ENCODE measurements at places on chromosomes 3 and 15. TPM values are rescaled to one million over a fixed set of nuclear protein-coding genes. Genes with fewer than 3 reads are reported as not detected.

Gene CCR9
- total RNA-seq, result 0.27 TPM

Gene CA12
- total RNA-seq, result not detected

DNA sequence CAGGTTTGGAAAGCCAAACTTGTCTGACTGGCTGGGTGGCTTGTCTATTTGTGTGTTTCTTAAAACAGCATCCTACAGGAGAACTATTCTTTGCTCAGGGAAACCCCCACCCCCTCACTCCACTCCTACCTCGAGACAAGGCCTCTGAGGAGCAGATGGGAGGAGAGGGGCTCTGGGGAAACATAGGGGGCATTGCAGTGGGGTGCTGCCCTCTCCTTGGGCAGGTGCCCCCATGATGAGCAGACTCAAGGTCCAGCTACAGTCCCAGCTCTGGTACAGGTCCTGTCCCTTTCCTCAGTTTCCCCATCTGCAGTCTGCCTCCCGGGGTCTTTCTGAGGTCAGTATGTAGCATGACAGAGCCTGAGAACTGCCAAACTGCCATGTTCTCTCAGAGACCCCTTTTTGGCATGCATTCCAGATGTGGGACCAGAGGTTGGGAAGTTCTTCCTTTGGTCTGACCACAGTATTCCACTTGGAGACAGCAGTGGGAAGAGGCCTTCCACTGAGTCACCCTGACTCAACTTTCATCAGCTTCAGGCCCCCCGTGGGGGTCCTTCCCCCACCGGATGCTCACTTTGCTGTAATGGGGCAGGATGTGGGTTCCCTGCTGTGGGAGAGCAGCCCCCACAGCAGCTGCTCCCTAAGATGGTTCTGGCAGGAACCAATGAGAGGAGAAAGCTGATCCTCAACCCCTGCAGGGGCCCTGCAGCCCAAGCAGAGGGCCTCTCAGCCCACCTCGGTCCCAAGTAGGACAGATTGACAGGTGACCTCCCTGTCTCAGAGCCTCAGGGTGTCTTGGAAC is 32.3 kb upstream of the CYP11A1 start:
- no peak for DNase-seq

GRCh38 chr3:186241910-186242821 is 119.9 kb downstream of the DGKG start:
- DNase-seq, result peak; percentile 24

DNA sequence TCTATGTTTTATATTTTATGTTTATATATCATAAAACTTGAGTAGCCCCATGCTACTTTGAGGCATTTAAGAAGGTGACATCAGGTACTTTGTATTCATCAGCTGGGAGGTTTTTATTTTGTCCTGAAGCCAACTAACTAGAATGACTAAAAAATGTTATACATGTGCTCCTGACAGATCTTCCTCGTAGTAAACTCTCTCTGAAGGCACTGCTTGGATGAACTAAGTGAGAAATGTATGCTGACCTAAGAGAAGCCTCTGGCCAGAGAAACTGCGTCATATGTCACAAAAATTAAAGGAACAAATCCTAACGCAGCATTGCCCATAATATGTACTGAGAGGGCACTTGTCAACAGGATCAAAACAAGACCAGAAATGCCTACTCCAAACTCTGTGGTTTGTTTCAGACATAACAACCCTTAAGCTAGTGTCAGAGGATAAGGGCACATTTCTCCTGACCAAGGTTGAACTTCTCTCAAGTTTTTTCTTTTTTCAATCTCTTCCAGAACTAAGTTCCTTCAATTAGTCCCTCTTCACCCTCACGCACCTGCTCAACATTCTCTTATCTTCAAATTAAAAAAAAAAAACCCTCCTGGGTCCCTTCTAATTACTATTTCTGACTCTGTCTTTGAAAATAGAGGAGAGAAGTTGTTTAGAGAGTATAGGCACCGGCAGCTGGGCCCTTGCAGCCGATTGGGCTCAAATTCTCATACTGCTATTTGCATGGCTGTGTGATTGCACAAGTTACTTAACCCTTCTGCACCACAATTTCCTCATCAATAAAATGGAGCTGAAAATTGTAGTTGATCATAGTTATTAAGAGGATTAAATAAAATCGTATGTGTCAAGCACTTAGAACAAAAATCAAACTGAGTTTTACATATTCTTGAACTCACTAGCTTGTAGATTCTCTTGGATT is 159.0 kb downstream of the FRMD5 start:
- DNase-seq, result no peak

Gene CACNA2D3
- total RNA-seq, result 0.49 TPM

Gene DNAH1
- total RNA-seq, result 72.3 TPM

GRCh38 chr3:185199206-185199605 is 46.3 kb upstream of the C3orf70 start:
- DNase-seq, result no peak

- DNase-seq, result peak; percentile 26
These were observed 18.1 kb downstream of the MB21D2 start for GRCh38 chr3:192899540-192899982.

Gene DPPA2
- not detected for total RNA-seq

DNA sequence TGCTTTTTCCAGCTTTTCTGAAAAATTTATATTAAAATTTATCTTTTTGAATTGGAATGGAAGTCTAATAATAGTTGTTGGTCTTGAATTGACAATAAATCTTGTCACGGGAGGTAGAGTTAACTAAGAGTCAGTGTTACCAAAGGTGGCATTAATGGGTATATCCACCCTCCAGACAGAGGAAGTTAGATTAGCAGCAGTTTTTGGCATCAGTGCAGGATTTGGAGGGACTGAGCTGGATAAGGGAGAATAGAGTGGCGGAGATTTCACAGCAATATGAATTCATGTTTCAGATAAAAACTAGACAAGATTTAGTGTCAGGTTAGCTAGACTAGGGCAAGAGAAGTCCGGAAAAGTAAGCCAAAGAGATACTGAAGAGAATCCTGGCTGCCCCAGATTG is 201.3 kb upstream of the ZBTB20 start:
- no peak for DNase-seq

GRCh38 chr3:23270423-23270822 is 67.3 kb downstream of the UBE2E2 start:
- no peak for DNase-seq

DNA sequence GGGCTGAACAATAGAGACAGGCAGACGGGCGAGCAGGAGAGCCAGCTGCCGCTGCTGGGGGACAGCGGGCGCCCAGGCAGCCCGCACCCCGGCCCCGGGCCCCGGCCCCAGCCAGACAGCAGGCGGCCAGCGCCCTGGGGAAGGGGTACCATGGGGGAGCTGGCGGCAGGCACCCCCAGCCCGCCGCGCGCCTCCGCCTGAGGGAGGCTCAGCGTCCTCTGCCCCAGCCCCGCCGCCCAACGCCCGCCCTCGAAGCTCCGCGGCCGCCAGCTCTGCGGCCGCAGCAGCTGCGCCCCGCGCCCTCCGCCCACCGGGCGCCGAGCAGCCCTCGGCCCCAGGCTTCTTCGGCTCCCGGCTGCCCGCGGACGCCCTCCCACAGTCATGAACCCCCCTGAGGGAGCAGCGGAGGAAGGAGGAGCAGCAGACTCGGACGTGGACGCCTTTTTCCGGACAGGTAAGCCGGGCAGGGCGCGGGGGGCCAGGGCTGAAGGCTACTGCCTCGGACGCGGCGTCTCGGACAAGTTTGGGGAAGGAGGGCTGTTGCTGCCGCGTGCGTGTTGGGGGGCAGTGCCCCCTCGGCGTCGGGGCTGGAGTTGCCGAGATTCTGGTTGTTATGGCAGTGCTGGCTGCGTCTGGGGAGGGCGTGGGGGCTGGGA is 41.6 kb upstream of the ROPN1 start:
- no peak for DNase-seq

DNA sequence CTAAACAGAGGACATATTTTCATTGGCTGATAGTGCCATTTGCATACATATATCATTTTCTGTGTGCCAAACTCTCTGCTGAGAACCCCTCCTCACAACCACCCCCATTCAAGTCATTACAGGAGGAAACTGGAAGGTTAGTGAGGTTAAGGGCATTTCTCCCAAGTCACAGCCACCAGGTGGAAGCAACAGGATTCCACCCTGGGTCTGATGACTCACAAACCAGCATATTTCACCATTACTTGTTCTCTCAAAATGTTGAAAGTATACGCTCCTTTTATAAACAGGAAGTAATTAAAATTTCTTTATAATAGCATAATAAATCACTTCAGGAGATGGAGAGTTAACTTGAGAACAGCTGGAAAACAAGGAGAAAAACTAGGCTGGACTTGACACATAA is 398.6 kb upstream of the WNT5A start:
- DNase-seq, result no peak

Gene ROPN1B
- total RNA-seq, result not detected

- no peak for DNase-seq
These were observed 56.5 kb downstream of the VPS8 start for GRCh38 chr3:184868477-184868876.

DNA sequence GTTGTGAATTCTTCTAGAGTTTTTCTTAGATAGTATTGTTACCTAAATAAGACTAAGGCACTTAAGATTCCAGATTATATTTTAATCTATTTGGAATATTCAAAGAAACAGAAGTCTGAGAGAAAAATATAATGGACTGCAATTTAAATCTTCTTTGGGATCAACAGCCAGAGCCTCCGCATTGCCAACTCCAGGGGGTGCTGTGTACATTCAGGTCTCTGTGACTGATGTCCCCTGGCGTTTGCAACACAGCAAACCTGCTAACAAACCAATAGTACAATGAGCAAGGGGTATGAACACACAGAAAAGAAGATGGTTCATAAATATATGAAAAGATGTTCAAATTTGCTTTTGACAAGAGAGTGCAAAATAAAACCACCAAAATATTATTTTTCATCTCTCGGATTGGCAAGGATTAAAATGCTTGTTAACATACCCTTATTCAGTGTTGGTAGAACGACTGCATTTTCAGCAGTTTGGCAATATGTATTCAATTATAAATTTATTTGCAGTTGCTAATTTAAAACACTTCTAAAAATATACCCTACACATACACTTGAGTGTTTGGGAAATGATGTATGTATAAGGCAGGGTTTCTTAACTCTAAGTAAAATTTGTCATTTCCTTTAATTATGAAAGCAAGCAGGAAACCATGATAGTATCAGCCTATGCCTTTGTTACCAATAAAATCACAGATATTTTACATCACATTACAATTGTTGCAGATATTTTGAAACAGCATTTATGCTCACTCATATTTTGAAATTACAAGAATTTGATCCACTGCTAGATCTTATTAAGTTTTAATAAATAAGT is 16.1 kb upstream of the TM4SF1 start:
- DNase-seq, result peak; percentile 38

DNA sequence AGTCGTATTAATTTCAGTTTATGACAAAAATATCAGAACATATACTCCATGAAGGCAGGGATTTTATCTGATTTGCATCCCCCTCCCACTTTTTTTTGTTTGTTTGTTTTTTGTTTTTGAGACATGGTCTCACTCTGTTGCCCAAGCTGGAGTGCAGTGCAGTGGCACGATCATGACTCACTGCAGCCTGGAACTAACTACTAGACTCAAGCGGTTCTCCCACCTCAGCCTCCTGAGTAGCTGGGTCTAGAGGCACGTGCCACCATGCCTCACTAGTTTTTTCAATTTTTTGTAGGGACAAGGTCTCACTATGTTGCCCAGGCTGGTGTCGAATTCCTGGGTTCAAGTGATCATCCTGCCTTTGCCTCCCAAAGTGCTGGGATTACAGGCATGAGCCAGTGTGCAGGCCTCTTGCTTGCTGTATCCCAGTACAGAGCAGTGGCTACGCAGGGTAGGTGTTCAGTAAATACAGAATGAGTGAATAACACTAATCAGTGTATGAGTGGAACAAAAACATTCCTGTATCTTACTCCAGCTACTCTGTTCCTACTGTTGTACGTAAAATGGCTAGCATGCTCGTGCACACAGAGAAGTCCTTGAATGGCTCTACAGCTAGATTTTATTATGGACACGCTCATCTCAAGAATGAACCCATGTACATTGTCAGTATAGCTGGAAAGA is 272.4 kb downstream of the FOXP1 start:
- no peak for DNase-seq

GRCh38 chr15:89364741-89365450 is 30.3 kb upstream of the POLG start:
- no peak for DNase-seq

Gene TMED3
- 21.7 TPM for total RNA-seq

- peak; percentile 78 for DNase-seq
These were observed at the start of gene CCR4 for GRCh38 chr3:32951410-32951811. Gene CCR4, plus strand, starts transcription at chr3:32951644. Its CDS starts 1,779 bp downstream, at chr3:32953423.
